Stimulated activated CD4-positive, alpha-beta T cell treated with anti-CD3 and anti-CD28 coated beads, Interleukin-2, amount 100 ng/mL, for 24 hours (primary cell): ENCODE measurements at places on chromosomes 7 and 10.

GRCh38 chr10:31836569-31837406 is 91.8 kb downstream of the ARHGAP12 start:
- DNase-seq = no peak

- peak; percentile 93 for DNase-seq
Measured at GRCh38 chr10:130136226-130137089, at the start of gene GLRX3. Gene GLRX3 (plus strand): TSS chr10:130136391. CDS start chr10:130136421, 30 bp downstream.

- DNase-seq = no peak
Measured at GRCh38 chr7:153657182-153657800, 394.9 kb upstream of the DPP6 start.

- DNase-seq = no peak
Measured at GRCh38 chr7:82567356-82567755, 123.8 kb upstream of the CACNA2D1 start.

DNA sequence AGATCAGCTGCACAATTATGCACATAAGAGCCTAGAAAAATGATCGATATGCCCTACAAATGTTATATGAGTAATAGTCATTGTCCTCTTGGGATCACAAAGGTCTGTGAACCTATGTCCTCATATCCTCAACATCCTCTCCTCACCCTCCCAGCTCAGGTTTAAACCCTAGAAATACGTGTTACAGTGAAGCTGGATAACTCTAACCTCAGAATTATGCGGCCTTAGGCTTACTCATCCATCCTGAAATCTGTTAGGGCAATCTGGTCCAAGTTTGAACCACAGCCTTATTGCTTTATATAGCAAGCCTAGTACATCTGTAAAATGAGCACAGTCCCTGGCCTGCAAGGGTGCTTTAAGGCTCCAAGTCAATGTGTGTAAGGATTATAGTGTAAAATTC is 84.2 kb upstream of the FRMD4A start:
- DNase-seq = no peak
